ENCODE measurements at places on chromosomes 11 and 22.

DNA sequence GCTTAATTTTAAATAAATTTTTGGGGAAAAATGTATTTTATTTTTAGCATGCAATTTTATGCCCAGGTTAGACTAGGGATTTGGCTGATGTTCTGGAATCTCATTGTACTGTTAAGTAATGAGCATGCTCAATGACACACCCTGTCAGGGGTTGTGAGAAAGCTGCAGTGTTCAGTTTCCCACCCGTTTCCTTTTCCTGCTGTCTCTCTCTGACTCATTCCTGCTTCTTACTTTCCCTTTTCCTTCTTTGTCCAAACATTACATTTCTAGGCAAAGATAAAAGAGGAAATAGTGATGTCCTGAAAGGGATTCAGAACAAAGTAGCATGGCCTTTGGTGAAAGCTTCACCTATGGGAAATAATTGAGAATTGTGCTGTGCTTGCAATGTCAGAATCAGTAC, 22.7 kb downstream of the OOSP3 start:
- no peak for DNase-seq

DNA sequence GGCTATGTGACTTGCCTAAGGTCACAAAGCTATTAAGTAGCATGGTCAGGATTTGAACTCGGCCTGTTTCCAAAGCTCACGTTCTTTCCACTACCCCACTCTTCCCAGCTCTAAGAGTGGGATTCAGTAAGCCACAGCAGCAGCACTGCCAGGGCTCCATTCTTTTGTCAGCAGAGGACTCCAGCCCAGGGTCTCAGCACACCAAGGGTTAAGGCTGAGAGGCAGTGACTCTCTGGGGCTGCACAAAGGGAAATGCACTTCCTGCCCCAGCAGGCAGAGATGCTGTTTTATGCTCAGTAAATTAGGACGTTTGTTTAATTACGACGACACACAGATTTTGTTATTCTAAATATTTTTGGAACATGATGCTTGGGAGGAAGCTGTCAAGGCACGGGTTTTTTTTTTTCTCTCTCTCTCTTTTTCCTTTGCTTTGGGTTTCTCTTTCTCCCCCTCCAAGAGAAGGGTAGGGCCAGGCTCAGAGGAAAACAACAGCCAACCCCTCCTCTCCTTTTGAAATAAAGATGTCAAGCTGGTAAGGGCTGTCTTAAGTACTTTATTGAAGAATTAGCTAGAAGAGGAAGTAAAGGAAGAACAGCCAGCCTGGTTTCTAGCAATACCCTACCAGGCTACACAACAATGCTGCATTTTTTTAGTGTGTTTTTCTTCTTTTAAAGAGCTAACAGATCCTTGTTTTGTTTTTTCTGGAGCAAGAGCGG, 2.8 kb downstream of the MYH9 start:
- DNase-seq: no peak

DNA sequence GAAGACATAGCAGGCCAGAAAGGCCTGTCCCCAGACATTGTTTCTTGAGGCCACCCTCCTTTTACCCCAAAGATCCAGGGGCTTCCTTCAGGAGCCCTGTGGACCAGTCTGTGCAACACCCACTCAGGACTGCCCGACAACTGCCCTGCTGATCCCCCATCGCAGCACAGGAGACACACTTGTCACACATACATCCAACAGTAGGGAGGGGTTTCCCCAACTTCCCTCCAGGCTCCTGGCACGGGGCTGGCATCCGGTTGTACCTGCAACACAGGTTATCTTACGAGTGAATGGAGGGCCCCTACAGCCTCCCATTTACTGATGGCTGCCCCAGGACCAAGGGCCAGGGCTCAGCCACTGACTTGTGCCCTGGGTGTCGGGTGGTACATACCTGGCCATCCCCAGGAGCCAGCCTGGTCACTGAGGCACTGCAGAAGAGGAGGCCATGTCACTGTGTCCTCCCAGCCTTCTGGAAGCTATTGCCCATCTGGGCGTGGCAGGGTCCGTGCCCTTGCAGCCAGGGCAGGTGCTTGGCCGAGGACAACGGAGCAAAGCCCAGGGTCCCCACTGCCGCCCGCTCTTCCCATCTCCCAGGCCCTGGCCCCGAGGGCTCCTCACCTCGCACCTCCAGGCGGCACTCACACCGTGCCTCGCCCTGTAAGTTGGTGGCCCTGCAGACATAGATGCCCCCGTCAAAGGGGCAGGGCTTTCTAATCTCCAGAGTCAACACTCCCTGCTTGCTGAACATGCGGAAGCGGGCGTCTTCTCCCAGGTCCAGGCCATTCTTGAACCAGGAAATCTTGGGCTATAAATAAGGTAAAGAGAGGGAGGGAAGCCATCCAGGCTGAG, 20.8 kb downstream of the MYBPC3 start:
- DNase-seq: peak; percentile 30

- DNase-seq: no peak
These were observed 12.7 kb upstream of the PRSS23 start for GRCh38 chr11:86787656-86788055.

GRCh38 chr11:74322667-74323066, 11.2 kb upstream of the P4HA3 start:
- peak; percentile 86 for DNase-seq

DNA sequence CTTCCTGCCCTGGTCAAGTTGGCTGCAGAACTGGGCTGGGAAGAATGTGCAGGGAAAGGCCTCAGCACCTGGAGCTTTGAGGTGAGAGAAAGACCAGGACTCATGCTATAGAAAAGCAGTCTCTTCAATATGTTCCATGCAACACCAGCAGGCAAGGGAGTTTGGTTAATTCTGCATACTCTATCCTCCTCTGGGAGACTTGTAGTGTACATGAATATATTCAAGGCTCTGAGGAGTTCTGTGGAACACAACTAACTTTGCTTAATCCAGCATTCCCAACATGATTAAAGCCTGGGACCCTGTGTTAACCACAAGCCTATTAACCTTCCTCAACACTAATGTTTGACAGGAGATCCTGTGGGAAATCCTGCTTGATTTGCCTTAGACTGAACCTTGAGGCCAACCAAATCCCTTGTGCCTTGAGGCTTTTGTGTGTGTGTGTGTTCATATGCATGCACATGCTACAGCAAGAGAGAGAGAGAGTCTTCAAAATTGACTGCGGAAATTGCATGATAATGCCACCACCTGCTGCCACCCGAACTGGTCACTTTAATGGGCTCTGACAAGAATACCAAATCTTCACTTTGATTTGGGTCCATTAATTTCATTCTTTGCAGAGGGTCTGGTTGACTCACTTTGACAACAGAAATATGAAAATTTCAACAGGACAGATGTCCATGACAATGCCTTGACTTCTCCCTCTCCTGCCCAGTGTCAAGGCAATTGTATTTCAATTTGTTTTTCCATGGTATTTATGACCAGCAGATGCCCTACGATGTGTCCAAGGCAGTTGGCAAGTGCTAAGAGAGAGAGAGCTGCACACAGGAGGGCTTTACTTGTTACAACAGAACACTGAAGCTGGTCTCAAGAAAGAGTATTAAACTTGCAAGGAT, 238.2 kb upstream of the ZBED5 start:
- DNase-seq: no peak

DNA sequence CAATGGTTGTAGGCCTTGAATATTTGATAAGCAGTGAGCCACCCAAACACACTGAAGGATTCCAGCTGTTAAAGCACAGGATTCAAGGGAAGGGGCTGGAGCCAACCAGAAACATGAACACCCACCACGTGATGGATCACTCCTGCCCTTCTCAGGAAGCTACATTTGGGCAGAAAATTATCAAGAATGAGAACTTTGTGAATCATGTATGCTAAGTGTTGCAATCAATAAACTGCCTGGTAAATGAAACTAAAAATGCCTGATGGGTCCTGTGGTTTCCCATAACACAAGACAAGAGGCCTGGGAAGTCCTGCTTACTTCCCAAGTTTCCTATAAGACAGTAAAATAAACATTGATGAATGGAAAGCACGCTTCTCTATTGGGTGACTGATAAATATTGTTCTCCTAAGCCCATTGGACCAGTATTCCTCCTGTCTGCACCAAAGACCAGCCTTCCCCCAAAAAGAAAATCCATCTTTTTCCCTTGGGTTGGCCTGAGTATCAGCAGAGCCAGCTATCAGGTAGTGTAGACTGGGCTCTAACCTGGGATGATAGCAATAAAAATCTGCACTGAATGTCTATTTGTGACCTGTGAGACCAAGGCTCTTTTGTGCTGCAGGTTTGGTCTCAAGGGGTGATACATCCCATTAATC, 98.4 kb downstream of the CCDC83 start:
- no peak for DNase-seq

GRCh38 chr11:34029176-34029575, 22.4 kb upstream of the CAPRIN1 start:
- DNase-seq: no peak
